Cerebellar nuclear complex (tissue), 1 donor: ENCODE measurements at places on chromosomes 16 and 17.

DNA sequence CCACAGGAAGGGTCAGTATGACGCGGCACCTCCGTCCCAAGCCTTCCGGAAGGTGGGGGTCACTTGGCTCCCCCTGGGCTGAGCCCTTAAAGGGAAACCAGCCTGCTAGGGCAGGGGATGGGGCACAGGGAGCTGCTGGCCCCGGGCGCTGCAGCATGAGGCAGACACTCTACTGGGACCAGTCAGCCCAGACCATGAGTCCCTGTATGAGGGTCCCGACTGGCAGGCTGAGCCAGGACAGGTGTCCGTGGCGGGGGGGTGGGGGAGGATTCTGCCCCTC, 43.4 kb upstream of the ZC3H18 start:
- DNase-seq = no peak

GRCh38 chr17:3556916-3557767, 470 bp downstream of the TRPV3 start:
- no peak for DNase-seq

GRCh38 chr17:75142236-75142971, 10.9 kb upstream of the NT5C start:
- no peak for DNase-seq

GRCh38 chr16:68999114-68999513, 106.3 kb upstream of the HAS3 start:
- no peak for DNase-seq

DNA sequence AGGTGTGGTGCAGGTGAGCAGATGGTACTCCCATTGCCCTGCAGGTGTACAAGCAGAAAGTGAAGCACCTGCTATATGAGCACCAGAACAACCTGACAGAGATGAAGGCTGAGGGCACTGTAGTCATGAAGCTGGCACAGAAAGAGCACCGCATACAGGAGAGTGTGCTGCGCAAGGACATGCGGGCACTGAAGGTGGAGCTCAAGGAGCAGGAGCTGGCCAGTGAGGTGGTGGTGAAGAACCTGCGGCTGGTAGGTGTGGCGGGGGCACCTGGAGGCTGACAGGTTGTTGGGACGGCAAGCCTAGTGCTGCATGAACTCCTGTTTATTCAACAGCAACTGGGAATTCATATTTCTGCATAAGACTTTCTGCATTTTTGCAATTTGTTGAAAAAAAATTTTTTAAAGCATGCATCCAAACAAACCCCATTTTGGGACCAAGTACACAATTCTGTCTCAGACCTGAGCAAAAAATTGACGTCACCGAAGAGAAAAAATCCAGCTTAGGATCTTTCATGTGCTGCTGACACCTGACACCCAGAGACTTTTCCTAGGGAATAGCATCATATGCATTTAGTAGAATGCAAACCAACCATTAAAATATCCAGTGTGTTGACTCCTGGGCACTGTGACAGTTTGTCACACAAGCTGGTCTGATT, 13.5 kb upstream of the DBNDD1 start:
- no peak for DNase-seq

DNA sequence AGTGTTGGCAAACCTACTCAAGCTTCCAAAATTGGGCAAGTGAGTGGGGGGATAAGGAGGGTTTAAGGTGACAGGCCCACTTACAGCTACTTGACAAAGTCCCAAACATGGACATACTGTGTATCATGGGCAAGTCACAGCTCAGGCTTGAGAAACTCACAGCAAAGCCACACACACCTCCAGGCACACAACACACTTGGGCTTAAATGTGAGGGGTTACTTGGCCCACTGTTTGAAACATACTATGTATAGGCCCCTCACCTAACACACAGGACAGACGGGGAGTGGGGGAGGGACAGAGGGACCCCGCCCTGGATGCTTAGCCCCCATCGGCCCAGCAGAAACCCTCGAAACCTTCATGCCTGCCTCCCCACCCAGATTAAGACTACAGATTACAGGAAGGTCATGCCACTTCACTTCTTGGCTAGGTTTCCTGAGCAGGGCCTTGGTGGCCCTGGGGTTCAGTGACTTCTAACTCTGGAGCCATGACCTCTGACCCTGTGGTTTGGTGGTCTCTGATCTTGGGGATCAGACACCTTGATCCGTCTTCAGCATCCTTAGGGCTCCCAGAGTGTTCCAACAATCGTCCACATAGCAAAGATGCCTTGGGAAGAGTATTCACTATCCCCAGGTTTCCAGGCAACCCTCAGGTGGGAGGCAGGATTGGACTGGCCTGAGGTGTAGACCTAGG, 2.3 kb upstream of the SAMD14 start:
- no peak for DNase-seq

- no peak for DNase-seq
Observed at GRCh38 chr17:3808701-3809100, 7.7 kb upstream of the ITGAE start.

DNA sequence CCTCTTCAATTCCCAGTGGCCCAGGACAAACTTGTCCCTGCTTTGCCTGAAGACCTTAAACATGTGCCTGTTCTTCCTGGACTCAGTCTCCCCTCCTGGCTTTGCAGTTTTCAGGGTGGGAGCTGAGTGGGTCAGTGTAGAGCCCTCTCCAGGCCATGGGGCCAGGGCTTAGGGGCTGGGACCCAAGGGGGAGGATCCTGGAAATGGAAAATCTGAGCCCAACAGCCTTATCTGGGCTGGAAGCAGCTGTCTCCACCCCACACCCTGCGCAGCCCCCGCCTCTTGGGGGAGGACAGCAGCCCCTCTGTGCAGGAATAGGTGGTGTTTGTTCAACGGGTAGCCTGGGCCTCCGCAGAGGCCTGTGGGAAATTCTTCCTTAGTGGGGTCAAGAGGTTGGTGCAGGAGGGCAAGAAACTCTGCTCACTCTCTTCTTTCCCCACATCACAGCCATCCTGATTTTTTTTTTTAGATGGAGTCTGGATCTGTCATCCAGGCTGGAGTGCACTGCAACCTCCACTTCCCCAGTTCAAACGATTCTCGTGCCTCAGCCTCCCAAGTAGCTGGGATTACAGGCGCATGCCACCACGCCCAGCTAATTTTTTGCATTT, 6.8 kb upstream of the SMTNL2 start:
- no peak for DNase-seq

DNA sequence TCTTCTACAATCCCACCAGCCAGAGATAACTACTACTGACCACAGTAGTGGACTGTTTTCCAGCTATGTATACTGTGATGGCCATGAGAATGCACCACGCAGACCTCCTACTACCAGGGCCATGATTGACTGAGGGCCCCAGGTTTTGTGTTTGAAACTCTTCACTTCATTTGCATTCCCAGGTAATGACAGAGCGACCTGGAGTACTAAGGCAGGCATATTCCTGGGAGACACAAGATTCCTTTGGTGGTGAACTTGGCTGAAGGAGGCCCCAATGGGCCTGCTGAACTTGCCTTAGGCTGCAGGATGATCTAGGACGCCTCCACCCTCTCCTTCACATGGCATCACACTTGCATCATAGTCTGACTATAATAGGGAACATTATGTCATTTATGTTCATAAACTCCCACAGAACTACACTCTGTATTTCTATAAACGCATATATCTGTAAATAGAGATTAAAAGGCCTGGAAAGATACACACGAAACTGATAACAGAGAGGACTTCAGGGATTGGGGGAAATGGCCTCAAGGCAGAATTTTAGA, 30.4 kb downstream of the CLEC19A start:
- no peak for DNase-seq

DNA sequence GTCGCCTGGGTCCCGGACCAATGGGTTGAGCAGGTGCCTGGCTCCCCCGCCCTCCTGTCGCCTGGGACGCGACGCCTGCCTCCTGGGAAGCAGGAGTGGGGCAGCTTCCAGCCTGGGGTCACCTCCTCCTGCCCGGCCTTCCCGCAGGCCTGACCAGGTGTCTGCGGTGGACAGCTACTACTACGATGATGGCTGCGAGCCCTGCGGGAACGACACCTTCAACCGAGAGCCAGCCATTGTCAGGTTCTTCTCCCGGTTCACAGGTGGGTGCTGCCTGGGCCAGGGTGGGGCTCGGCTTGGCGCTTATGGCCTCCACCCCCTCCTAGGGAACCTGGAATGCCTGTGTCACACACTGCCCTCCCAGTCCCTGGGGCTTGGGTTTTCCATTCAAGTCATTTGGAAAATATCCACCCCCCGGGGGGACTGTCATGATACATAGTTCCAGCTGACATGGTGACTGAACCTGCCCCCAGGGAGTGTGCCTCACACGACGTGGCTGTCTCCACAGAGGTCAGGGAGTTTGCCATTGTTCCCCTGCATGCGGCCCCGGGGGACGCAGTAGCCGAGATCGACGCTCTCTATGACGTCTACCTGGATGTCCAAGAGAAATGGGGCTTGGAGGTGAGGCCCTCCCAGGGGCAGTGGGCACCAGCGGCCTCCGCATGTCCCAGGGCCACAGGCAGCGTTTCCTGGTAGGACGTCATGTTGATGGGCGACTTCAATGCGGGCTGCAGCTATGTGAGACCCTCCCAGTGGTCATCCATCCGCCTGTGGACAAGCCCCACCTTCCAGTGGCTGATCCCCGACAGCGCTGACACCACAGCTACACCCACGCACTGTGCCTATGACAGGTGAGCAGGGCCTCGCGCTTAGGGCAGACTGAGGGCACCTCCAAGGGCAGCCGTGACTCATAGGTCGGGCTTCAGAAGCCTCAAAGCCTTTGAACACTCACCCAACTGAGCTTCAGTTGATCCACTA, 2.3 kb downstream of the DNASE1 start:
- DNase-seq = no peak

DNA sequence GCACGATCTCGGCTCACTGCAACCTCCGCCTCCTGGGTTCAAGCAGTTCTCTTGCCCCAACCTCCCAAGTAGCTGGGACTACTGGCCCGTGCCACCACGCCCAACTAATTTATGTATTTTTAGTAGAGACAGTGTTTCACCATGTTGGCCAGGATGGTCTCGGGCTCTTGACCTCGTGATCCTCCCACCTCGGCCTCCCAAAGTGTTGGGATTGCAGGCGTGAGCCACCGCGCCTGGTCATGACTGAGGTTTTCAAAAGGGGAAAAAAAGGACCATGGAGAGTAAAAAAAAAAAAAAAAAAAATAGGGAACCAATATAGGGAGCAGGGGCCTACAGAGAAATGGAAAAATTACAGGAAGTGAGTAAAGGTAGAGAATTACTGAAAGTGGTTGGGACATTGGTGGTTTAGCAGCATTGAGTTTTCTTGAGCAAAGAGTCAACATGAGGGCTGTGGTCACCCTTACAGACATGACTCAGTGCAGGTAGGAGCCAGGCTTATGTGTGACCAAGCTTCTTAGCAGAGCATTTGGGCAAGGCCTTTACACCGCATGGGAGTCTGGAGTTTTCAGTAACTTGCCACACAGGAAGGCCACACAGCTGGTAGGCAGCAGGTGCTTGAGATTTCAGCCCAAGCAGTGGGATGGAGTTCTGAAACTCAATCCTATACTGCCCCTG, 447.3 kb downstream of the HS3ST3B1 start:
- no peak for DNase-seq

GRCh38 chr16:183005-183404, 2.7 kb downstream of the HBQ1 start:
- no peak for DNase-seq
